ENCODE measurements at places on chromosomes 3 and 15.
A peak's percentile ranks its signal among the peaks of the same experiment; 100 is the strongest.

DNA sequence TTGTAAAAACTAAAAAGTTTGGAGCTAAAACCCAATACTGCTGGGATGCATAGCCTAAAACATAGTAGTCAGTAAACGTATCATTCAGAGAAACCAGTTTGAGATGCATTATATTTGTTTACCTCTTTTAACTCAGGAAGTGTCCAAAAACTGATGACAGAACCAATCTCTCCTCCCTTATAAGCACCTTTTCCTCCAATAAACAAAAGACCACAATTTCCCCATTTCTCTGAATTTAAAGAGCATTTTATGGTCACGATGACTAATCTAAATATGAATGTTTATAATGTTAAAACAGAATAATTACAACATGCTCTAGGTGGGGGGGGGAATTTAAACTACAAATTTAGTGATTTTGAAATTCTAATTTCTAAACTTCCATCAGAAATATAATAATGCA, 58.5 kb downstream of the CEP63 start:
- no peak for DNase-seq

GRCh38 chr3:94071713-94072284, 8.9 kb downstream of the NSUN3 start:
- DNase-seq, result no peak

GRCh38 chr3:46293991-46294833, 52.0 kb downstream of the CCR3 start:
- DNase-seq, result peak; percentile 30

DNA sequence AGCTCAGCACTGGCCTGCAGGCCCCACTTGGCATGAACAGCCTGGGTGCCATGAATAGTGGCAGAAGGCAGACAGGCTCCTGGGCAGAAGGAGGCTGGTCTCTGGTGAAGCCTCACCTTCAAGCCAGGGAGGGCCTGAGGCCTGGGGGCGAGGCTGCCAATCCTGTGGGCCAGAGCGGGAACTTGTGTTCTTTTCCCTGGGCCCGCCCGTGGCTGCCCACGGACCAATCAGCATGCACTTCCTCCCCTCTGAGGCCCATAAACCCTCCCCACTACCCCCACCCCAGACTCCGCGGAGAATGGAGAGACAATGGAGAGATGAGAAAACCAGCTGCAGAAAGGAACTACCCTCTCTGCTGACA, 283.8 kb upstream of the ROBO1 start:
- no peak for DNase-seq

GRCh38 chr3:53269888-53270880, 14.4 kb upstream of the TKT start:
- DNase-seq, result no peak

DNA sequence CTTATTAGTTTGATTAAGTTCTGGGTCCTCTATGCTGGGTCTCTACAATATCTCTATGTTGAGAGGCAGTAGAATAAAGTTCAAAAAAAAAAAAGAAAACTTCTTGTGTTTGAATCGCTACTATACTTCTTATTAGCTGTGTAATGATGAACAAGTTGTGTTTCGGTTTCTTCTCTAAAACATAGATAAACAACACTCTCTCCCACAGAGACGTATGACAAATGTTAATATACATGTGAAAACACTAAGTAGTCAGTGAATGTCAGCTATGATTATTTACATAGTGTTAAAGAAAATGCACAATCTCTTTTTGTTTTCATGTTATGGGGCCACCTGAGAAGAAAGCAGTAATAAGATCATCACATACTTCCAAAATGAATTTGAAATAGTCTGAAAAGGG, 45.3 kb downstream of the ACAP2 start:
- DNase-seq, result no peak

DNA sequence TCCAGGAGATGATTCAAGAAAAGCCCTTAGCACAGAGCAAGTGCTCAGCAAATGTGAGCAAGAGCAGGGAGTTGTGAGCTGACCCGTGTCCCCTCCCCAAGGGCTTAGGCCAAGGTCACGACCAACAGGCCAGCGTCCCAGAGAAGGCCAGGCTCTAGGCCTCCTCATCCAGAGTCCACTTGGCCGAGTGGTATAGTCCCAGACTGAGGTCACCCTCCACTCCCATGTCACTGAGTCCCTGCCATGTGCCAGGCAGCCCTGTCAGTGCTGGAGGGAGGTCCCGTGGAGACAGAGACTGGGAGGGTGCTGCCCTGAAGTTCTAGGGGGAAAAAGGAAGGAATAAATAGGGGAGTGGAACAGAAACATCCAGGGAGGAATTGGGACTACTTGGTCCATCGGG, 44.0 kb downstream of the TPRA1 start:
- DNase-seq, result no peak

- no peak for DNase-seq
These were observed 261.1 kb downstream of the EPHB1 start for GRCh38 chr3:135056084-135056730.

DNA sequence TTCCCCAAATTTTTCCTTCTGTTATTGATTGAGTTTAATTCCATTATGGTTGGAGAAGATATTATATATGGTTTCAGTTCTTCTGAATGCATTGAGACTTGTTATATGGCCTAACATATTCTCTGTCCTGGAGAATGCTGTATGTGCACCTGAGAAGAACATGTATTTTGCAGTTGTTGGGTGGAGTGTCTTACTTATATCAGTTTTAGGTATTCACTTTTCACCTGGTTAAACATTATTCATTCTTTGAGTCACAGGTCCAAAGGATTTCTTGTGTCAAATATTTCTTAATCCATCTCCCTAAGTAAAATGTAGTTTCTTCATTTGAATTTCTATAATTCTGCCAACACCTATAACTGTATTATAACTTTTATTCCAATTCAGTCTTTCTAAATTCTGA, 17.8 kb downstream of the ACKR2 start:
- no peak for DNase-seq

DNA sequence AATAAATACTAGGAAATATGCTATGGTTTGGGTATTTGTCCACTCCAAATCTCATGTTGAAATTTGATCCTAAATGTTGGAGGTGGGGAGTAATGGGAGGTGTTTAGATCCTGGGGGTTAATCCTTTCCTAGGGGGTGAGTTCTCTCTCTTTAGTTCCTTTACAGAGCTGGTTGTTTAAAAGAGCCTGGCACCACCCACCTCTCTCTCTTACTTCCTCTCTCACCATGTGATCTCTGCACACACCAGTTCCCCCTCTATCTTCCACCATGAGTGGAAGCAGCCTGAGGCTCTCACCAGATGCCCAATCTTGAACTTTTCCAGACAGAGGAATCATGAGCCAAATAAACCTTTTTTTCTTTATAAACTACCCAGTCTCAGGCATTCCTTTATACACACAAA, 10.5 kb downstream of the SLC24A5 start:
- DNase-seq, result no peak

DNA sequence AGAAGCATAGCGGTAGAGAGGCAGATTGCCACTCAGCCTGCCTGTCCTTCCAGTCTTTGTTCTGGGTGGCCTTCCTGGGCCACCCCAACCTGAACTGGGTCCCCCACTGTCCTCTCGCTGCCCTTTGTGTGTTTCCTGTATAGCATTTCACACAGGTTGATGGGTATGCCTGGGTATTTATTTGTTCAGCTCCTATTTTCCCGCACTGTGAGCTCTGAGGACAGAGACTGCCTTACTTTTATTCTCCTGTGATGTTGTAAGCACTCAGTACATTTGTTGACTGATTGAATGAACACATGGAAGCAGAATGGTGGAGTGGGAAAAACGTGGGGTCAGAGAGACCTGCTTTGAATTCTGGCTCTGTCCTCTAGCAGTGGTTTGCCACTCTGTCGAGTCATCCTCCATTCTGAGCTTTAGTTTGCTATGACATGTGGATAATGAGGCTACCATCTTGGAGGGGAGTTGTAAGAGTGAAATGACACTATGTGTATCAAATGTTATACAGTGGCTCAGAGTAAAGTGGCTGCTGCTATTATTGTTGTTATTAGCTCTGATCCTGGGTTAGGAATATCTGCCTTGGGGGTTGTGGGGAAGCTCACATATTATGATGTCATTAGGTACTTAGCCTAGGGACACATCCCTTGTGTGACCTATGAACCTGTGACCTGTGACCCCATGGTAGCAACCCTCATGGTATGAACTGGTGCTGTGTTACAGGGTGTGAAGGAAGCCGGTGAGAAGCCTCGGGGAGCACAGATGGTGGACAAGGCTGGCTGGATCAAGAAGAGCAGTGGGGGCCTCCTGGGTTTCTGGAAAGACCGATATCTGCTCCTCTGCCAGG, 6.4 kb downstream of the PLEKHO2 start:
- DNase-seq, result no peak

DNA sequence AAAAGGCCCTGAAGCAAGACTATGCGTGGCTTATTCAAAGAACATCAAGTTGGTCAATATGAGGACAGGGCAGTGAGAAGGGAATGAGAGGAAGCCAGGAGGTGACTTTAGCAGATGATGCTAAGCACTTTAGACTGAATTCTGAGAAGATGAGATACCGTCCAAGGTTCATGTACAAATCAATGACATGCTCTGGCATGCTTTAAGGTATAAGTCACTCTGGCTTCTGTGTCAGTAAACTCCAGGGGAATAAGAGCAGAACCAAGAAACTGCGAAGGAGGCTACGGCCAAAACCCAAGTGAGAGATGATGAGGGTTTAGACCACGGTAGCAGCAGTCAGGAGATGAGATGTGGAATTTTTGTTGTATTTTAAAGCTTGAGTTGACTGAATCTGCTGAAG, 8.9 kb upstream of the CCDC50 start:
- DNase-seq, result no peak

- DNase-seq, result peak; percentile 10
These were observed 43.7 kb upstream of the ATP2C1 start for GRCh38 chr3:130850044-130850797.

- DNase-seq, result no peak
These were observed 49.8 kb downstream of the KBTBD12 start for GRCh38 chr3:127964816-127965215.

- no peak for DNase-seq
These were observed 7.3 kb downstream of the FAM98B start for GRCh38 chr15:38461066-38461833.

GRCh38 chr3:150623945-150624344, 20.8 kb downstream of the SELENOT start:
- DNase-seq, result no peak

DNA sequence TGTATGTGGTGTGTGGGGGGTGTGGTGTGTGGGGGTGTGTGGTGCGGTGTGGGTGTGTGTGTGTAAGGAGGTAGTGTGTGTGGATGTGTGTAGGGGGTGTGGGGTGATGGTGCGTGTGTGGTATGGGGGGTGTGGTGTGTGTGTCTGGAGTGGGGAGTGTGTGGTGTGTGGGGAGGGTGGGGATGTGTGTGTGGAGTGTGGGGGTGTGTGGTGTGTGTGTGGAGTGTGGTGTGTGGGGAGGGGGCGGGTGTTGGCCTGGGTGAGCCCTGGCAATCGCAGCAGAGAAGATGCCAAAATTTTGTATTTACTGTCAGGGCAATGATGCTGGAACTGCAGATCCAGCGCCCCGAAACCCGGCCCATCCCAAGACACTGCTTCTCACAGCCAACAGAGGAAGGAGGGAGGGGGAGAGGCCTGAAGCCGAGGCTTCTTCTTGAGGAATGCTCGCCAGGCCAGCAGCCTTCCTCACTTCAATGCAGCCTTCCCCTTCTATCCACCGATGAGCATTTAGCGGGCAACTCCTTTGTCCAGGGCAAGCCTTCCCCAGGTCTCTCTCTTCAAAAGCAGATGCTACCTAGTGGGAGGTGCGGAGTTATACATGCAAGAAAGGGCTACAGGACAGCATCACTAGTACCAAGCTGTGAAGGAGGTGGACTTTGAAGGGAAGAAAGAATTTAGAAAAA, 11.9 kb upstream of the SRP14 start:
- no peak for DNase-seq

GRCh38 chr3:101638261-101638745, 38.6 kb downstream of the ZBTB11 start:
- no peak for DNase-seq

DNA sequence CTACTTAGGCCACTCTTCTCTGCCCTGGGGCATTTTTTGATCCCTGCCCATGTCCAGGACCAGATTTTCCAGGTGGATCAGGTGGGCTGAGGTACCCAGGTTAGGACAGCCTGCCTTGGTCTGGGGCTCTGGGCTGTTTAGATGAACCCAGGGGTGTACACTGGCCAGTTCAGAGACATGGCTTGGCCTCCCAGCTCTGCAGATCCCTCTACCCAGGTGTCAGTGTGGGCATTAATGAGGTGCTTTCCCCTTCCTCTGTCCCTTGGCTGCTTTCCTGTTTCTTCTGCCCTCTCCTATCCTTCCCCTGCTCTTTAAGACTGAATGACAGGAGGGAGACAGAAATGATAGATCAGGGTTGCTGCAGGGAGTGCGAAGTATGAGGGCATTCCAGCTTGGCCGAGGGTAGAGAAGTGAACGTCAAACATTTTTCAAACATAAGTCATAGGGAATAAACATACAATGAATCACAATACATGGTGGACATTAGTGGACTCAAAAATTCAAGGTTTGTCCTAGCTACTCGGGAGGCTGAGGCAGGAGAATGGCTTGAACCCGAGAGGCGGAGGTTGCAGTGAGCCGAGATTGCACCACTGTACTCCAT, 30.5 kb downstream of the RTP1 start:
- no peak for DNase-seq

GRCh38 chr3:4943549-4943948, 35.7 kb upstream of the BHLHE40 start:
- DNase-seq, result no peak

- DNase-seq, result no peak
These were observed 4.1 kb upstream of the TYRO3 start for GRCh38 chr15:41554915-41555314.

DNA sequence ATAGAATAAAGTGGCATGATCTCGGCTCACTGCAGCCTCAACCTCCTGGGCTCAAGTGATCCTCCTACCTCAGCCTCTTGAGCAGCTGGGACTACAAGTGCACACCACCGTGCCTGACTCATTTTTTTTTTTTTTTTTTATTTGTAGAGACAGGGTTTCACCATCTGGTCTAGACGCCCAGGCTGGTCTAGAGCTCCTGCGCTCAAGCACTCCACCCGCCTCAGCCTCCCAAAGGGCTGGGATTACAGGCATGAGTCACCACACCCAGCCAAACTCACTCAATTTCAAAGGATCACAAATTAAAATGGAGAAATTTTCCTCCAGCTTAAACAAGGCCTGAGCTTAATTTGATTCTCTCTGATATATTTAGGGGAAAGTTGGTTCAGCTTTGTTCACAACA, 27.3 kb upstream of the NMB start:
- DNase-seq, result no peak

DNA sequence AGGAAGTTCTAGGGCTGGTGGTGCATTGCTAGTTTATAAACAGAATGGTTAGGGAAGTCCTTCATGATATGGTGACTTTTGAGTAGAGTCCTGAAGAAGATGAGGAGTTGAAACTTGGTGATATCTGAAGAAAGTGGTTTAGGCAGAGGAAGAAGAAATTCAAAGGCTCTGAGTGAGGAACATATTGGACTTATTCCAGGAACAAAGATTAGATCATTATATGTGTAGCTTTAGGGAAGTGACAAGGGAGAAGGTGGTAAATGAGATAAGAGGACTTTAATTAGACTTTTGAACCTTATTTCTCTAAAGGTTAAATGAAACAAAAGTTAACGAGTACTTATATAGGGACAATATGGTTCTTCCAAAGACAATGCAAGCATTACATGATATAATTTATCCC, 286.7 kb downstream of the DOCK3 start:
- DNase-seq, result no peak

All from stimulated activated CD4-positive, alpha-beta T cell treated with anti-CD3 and anti-CD28 coated beads, Interleukin-1b, Interleukin-23, amount 100 ng/mL, for 1 hour (primary cell).